NCI-H1694 treated with DMSO at 0.1 percent for 48 hours (cell line): ENCODE measurements at places on chromosomes 12 and 14.

DNA sequence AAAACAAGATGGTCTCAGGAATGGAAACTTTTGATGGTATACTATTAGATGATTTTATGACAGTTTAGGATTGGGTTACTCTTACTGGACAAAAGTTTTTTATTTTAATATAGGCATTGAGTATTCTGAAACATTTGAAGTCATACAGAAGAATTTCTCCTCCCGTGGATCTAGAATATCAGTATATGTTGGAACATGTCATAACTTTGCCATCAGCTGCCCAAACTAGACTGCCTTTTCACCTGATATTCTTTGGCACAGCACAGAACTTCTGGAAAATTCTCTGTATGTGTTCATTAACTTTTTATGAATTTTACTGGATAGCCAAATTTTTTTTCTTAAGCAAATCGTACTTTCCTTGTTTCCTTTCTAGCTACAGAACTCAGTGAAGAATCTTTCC lies 75.4 kb downstream of the KNTC1 start:
- DNase-seq = no peak

DNA sequence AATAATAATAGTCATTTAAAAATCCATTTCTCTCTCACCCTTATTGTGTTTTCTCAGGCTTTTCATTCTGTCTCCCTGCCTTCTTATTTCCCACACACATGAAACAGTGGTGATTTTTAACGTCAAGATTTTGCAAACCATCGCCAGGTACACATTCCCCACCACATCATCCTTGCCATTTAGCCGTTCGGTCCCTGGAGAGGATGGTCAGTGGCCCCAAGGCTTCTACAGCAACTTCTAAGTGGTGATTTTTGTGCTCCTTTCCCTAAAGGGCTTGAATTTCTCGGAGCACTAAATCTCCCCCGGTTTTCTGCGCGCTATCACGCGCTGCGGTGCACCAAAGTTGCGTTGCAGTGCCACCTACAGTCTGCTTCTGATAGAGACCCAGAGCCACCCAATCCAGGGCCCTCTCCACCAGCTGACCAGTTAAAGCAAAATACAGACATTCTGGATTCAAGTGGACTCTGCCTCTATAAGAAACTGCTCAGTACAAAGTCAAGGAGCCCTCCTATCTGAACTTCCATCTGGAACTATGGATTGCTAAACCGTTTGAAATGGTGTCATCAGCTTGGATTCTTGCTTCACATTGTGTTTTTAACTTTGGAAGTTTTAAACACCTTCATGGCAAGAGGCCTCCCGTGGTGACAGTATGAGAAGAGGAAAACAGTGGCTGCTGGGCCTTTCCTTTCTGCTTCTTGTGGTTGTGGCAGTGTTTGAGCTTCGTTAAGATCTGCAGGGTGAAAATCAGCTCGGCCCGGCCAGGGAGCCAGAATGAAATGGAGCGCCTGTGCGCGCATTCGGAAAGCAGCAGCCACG lies 234.0 kb downstream of the SPTSSA start:
- DNase-seq = peak; percentile 55

DNA sequence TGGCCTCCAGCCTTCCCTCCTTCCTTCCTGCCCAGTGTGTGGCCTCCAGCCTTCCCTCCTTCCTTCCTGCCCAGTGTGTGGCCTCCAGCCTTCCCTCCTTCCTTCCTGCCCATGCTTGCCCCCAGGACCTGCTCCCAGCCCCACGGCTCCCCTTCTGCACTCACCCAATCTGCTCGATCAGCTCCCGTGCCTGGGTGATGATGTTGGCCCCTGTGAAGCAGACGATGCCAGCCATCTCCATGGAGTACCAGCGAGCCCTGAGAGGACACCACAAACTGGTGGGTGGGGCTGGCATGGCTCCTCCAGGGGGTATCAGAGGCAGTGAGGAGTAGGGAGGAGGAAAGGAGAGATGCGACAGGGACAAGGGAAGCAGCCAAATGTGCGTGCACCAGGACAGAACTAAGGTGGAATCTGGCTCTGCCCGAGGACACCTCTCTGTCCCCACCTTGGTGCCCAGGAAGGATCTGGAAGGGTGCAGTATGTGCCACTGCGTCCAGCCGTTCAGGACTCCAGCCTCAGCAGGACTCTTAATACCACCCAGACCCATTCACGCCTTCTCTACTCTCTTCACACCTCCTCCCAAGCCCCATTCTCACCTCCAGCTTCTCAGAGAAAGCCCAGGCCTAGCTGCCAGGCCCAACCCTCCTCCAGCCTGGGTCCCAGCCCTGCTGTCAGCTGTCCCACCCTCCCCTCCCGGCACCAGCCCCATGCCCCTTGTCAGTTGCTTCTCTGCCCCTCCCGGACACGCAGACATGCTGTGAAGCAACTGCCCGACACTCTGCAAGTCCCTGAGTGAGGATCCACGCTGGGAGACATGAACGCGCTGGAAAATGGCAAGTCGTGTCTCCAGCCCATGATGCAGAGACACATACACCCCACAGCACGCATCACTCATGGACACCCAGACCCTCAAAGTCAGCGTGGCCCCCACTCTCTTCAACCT lies 22.7 kb downstream of the POLE start:
- no peak for DNase-seq

DNA sequence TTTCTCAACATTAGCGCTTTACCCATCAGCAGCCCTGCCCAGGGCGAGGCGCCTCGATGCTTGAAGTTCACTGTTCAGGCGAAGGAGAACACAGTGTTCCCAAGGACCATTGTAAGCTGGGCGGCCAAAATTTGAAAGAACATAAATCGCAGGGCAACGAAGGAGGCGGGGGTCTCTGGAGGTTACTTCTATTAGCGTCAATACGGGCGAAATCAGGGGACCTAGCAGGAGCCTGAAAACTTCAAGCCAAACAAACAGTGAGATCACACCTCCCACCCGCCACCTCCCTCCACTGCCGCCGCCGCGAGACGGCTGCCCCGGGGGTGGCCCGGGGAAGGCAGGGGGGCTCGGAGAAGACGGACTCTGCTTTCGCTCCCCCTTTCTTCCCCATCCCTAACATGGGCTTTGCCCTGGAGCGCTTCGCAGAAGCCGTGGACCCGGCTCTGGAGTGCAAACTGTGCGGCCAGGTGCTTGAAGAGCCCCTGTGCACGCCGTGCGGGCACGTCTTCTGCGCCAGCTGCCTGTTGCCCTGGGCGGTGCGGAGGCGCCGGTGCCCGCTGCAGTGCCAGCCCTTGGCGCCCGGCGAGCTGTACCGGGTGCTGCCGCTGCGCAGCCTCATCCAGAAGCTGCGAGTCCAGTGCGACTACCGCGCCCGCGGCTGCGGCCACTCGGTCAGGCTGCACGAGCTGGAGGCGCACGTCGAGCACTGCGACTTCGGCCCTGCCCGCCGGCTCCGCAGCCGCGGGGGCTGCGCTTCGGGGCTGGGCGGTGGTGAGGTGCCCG lies at the start of gene PDZRN4:
TSS of gene PDZRN4 (plus strand) at position 263 of the 783 bp plus-strand sequence.
- no peak for DNase-seq

- peak; percentile 68 for DNase-seq
These were observed at the start of gene STX2 for GRCh38 chr12:130838951-130839769. STX2 (minus strand) TSS chr12:130839250; CDS start chr12:130839099, 151 bp downstream.
